ENCODE measurements at places on chromosomes 16 and 17. TPM values are rescaled to one million over a fixed set of nuclear protein-coding genes. Genes with fewer than 3 reads are reported as not detected.

The NTN3 gene
- total RNA-seq: 0.20 TPM

The LLGL1 gene
- total RNA-seq: 43.4 TPM

The SHISA6 gene
- total RNA-seq: not detected

The TBC1D3C gene
- total RNA-seq: not detected
